ENCODE measurements at places on chromosomes 3 and 15.

- no peak for DNase-seq
Observed at GRCh38 chr15:73540161-73540560, 93.0 kb downstream of the NPTN start.

GRCh38 chr3:107644631-107645030 is 121.9 kb downstream of the BBX start:
- no peak for DNase-seq

GRCh38 chr15:34716111-34716510 is 38.7 kb downstream of the GJD2 start:
- no peak for DNase-seq

DNA sequence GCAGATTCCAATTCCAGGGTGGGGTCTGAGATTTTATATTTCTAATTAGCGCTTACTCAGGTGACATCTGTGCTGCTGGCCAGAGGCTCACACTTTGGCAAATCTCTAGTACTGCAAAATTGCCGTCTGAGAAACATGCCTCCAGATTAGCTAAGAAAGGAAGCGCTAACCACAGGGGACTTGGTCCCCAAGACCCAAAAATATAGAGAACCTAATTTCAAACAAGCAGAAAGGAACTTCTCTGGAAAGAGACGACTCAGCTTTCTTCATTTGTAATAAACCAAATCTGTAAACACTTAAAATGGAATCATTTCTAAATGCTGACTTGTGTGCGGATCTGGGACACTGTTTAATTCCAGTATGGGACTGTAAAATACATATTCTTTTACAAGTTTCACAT is 55.7 kb downstream of the B3GNT5 start:
- no peak for DNase-seq

DNA sequence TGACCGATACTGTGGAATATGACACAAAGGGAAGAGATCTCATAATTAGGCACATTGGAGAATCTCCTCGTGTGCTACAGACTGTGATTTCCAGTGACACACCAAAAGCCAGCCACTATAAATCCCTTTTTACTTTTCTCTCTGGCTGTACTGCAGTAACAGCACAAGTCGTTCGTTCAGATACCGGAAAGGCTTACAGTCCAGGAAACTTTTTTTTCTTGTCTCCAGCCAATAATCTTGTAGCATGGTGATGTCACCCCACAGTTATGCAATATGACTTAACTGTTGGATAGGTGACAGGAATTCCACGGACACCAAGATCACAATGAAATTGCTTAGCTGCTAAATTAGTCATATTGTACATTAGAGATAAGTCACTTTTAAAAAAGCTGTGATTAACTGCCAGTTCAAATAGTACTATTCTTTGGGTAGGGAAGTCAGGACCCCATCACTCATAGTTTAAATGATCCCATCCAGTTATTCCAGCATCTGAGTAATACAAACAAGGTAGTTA is 36.3 kb upstream of the TSC22D2 start:
- DNase-seq = peak; percentile 94

DNA sequence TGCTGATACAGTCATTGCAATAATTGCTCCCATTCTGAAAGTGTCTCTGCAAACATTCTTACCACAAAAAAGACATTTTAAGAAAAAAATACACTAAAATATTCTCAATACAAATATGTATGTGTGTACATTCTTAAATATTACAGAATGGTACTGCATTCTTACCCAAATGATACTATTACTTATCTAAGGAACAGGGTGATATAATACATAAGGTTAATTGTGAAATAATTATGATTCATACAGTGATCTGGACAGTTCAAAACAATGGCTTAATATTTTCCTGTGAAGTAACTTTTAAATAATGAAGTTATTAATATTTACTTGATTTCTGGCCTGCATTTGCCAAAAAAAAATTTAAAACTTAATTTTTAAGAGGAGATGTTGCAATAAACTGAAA is 694.6 kb downstream of the TUSC7 start:
- no peak for DNase-seq

DNA sequence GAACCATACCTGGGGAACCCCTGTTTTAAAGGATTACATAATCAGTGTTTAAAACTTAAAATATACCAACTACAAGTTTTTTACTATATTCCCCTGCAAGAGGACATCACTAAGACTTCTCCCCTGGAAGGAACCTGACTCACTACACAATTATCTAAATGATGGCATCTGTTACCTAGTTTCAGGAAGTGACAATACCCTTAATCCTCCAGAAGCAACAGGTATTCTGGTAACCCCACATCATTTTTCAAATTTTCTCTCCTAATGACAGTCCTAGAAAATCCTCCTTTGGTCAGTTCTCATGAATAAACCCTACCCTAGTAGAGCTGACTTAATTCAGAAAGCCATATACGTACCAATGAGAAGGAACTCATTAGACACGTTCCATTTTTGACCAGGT is 78.4 kb downstream of the RFX7 start:
- DNase-seq = no peak

DNA sequence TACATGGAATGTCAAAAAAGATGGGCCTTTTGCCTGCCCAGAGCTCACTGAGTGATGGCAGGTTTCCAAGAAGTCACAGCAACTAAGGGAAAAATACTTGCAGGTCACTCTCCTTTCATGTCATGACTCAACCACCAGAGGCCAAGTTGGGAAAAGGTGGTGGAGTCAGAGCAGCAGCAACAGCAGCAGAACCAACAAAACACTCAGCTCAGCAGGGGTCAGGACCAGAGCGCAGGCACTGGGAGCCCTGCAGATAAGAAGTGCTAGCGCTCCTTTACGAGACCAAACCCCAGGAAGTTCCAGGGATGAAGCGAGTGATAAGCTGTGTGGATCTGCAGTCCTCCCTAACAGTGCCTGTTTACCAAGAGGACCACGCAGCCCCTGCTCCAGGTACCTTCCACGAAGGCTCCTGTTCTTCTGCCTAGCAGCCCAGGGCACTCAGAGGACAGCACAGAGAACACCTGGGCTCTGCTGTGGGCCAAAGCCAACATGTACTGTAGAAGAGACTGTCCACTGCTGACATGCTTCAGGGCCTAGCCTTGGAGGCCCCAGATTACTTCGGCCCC is 26.0 kb downstream of the POC1A start:
- no peak for DNase-seq

DNA sequence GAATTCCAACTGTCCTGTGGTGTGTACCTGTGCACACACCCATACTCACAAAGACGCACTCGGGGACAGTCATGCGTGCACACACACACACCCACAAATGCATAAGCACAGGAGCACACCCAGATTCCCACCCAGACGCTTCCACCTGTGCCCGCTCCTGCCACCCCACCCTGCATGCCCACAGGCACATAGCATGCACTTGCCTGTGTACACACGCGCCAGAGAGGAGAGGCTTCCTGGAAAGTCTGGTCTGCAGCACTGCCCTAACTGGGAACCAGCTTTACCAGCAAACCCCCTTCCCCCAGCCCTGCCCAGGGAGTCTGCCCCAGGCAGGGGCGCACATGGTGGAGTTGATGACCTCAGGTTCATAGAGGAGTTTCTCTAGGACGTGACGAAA is 246.2 kb downstream of the UACA start:
- DNase-seq = no peak

- no peak for DNase-seq
Observed at GRCh38 chr3:31218082-31218481, 314.6 kb upstream of the STT3B start.

DNA sequence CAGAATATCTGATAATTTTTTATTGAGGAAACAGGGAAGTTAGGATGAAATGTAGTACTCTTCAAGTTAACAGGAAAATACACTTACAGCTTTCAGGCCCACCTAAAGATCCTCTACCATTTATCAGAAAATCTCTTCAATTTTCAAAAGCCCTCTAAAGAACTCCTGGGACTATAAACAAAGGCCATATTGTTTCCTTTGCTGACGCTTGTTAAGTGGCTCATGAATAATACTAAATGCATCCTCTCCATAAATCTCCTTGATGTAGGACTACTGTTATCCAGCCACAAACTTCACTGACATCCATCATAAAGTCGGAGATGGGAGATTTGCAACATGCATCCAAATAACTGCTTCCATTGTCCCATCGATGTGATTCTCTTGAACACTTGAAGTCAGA is 326.5 kb downstream of the ZIC1 start:
- no peak for DNase-seq

DNA sequence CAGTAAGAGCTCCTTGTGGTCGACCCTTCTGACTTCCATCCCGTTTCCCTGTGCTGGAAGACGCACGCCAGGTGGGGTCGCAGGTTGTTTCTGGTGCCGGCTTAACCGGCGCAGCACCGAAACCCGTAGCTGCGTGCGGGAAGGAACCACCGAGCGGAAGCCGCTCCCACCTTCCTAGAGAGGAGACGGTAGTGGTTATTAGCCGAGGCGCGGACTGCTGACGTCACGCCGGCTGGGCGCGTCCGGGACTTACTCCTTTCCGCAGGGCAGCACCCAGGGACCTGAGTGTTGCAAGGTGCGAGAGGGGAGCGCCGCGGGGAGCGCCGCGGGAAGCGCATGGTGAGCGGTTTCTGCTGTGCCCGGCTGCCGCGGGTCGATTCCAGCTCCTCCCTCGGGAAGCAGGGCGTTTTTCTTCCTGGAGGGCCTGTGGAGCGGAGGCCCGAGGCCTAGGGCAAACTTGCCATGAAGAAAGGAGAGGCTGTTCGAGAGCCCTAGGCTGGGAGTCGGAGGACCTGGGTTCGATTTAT is at the start of gene ZNF501:
ZNF501 (plus strand) TSS at position 252 of the 527 bp plus-strand sequence. CDS start 4,787 bp downstream, outside the sequence.
- DNase-seq = peak; percentile 72

- no peak for DNase-seq
Observed at GRCh38 chr3:43400781-43401730, 114.7 kb downstream of the SNRK start.

DNA sequence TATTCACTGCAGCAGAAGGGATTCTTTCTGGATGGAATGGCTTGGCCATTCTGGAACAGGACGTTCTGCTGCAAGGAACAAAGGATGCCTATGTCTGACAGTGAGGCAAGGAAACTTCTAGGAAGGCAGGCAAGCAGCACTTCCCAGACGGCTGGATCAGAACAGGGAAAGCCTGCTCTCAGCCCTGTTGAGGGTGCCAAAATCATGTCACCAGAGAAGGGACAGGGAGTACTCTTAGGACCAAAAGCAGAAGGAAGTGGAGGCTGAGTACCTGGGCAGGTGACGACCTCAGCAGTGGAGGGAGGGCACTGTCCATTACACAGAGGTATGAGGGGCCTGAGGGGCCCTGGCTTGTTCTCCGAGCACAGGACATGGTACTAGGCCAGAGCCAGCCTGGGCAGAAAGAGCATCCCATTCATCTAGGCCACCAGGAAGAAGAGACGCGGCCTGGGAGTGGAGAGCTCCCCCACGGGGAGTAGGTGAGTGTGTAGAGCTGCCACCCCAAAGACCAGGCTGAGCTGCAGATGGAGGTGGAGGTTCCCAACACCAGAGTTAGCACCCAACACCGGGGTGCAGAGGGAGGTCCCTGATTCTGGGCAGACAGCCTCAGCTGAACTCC is 9.6 kb downstream of the KLF15 start:
- no peak for DNase-seq

DNA sequence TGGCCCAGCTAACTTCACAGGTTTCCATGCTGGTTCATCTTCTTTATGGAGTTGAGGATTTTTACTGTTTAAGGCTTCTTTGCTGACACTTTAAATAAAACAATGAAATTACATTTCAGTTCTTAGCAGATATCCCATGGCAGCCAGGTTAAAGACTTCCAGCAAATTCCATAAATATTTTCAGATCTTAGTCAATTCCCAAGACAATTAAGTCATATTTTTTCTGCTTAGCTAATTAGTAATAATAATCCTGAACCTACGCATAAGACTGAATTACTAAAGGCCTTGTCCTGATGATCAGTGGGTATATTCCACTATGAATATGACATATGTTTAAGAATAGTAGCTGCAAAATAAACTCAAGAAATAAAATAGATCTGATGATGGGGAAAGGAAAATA is 83.3 kb downstream of the NR2E3 start:
- DNase-seq = no peak

GRCh38 chr3:61454801-61455200 is 106.6 kb upstream of the PTPRG start:
- DNase-seq = no peak

DNA sequence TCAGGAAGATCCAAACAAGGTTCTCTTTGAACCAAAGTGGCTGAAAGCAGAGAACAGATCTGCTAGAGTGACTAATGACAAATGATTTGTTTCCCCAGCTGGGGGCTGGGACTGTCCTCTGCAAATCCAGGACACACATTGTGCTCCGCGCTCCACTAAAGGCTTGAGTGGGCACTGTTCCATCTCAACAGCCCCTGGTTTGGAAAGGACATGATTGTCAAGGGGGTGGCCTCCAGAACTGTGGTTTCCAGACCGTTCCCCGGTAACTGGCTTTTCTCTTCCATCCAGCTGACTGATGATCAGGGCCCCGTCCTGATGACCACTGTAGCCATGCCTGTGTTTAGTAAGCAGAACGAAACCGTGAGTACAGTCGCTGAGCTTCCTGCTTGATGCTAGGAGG is 91.0 kb downstream of the LRTM1 start:
- DNase-seq = no peak

DNA sequence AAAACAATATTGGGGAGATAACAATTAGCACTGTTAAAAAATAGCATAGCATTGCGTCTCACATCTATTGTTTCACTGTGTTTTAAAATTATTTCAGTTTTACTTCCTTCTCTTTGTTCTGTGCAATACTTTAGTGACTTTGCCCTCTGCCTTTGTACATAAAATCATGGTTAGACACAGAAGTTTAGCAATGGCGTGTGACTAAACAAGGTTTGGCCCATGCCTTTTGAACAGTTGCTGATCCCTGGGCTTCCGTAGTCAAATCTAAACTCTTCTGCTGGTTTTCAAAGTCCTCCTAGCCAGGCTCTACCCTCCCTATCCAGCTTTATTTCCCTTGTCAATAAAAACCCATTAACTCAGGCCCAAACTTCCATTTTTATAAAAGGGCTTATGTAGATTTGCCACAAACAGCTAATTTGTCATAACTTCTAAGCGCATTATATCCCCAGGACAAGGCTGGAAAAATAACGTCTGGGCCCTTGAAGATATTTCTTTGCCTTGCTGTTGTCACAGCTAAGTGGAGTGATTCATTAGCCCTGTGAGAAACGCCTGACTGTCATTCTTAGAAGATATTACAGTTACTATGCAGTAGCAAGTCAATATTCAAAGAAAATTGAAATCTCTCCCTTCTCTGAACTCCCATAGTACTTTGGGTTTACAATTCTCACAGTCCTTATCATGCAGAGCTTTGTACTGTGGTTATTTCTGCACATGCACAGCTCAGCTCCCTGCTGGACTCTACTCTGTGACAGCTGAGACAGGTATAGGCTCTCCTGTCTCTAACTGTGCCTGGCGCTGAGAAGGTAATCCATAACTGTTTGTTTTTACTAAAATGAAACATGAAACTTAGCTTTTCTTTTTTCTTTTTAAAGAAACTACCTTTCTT is 123.4 kb upstream of the SLC24A5 start:
- no peak for DNase-seq
